ENCODE measurements at places on chromosomes 3 and 15.

DNA sequence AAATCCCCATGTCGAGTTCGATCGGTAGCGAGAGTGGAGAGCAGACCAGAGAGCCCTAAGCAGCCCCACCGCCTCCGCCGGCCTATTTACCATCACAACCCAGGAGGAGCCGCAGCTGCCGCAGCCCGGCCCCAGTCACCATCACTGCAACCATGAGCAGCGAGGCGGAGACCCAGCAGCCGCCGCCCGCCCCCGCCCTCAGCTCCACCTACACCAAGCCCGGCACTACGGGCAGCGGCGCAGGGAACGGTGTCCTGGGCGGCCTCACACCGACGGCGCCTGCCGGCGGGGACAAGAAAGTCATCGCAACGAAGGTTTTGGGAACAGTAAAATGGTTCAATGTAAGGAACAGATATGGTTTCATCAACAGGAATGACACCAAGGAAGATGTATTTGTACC lies 89.5 kb upstream of the TPM1 start:
- DNase-seq, result no peak

DNA sequence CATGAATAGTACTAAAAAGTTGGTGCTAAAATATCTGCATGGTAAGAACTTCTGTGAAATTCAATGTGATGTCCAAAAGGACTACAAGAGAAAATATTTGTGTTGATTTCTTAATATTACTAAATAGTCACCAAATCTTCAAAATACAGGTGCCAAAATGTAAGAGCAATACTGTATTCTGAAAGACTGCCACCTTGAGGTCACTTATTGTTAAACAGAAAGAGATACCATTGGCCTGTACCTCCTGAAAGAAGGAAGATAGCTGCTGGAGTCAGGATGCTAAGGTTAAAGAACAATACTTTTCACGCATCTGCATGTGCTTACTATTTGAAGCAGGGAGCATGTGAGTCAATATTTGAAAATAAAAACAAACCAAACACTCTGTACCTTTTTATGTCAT lies 72.0 kb upstream of the LSAMP start:
- no peak for DNase-seq

DNA sequence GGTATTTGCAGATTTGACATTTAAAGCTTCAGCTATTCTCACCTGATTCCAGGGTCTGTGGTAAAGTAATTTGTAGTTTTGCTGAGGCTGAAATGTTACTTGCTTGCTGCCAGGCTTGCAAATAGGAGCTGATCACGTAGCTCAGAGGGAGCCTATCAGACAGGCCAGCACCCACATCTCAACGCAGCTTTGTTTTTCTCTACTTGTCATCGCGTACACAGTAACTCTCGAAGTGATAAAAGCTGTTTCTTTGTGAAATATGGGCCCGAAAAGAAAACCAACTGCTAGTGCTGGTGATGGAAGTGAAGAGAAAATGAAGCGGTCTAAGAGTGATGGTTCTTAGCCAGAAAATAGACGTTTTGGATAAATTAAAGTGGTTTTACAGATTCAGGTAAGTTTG lies 23.4 kb downstream of the RAB5A start:
- DNase-seq, result no peak

GRCh38 chr3:13281507-13282357 lies 138.4 kb downstream of the NUP210 start:
- DNase-seq, result no peak

GRCh38 chr3:76222201-76222600 lies 436.9 kb upstream of the ZNF717 start:
- no peak for DNase-seq

DNA sequence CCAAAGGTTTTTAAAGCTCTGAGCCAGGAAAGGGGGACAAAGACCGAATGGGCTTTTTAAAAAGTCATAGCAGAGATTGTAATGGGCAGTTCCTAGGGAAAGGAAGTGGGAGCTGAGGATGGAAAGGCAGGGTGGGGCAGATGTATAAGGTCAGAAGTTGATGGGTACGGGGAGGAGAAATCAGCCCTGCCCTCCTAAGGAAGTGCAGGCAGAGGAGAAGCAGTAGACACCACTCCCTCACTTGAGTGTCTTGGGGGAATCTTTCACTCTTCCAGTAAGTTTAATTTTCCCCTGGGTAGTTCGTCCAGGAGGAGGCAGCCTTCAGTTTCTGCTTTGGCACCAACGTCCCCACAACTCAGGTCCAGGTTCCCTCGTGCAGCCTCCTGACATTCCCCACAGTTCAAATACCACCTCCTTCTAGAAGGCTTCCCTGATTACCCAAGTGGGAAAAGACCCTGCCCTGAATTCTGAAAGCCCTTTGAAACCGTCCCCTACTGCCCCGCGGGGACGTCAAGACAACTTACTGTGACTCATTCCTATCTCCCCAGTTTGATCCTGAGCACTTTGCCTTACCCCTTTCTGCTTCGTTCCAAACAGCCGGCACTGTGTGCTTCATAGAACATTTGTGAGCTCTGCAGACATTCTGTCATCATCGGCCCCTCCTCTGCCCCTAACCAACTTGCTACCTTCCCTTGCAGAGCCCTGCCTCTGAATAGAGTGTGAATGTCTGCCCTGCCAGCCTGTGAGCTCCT lies 14.3 kb upstream of the SRP14 start:
- DNase-seq, result no peak

DNA sequence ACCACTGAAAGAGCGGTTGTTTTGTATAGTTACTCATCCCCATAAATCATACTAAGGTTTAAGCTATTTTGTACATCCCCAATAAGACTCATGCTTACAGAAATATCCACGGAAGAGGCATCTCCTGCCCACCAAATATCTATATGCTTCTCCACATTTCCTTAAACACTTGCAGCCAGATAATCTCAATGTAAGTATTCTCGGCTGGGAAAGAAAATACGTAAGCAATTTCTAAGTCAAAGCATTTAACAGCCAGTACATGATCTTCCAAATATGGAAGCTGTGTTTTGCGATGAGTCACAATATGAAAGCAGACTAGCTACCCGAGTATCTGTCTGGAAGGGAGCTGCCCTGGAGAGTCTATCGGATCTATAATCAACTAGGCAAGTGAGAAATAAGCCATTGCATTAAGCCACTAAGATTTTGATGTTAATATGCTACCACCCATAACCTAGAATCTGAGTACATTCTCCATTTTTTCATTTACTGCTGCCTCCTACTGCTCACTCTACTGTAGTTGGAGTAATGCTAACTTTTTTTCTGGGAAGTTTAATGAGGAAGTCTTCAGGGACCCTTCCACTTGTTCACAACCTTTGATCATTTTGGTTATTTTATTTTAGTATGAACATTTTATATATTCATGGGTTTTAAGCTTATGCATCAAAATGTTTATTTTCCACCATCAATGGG lies 26.9 kb upstream of the ZMAT3 start:
- DNase-seq, result no peak

DNA sequence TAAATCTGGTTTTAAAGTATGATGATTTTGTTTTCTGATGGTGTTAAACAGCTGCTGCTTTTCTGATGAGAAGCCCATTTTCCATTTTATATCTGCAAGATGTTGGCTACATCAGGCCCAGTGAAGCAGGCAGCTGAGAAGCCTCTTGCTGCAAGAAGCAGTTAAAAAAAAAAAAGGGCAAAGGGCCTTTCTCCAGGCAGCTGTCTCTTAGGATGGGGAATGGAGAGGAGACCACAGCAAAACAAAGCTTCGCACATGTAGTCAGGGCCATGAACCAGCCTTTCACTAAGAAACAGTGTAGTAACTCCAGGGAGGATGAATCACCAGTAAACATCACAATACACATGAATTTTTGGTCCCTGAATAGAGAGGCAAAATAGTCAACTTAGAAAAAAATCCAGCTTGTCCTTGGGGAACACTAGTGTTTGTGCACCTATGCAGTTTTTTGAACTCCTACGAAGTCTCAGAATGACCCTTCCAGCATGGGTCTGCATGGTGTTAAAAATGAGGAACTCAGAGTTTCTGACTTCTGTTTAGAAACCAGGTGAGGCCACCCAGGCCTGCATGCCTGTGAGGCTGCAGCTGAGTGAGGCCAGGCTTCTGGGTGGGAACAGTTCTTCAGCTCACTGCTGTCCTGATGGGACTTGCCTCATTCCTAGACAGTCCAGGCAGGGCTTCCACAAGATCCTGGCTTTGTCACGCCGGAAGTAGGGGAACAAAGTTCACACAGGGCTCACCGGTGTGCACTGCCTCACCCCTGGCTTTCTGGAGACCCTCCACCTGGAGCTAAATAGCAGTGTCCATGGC lies 518.7 kb downstream of the MCTP2 start:
- no peak for DNase-seq

- no peak for DNase-seq
Observed at GRCh38 chr15:65675551-65675950, 53.8 kb downstream of the SLC24A1 start.

DNA sequence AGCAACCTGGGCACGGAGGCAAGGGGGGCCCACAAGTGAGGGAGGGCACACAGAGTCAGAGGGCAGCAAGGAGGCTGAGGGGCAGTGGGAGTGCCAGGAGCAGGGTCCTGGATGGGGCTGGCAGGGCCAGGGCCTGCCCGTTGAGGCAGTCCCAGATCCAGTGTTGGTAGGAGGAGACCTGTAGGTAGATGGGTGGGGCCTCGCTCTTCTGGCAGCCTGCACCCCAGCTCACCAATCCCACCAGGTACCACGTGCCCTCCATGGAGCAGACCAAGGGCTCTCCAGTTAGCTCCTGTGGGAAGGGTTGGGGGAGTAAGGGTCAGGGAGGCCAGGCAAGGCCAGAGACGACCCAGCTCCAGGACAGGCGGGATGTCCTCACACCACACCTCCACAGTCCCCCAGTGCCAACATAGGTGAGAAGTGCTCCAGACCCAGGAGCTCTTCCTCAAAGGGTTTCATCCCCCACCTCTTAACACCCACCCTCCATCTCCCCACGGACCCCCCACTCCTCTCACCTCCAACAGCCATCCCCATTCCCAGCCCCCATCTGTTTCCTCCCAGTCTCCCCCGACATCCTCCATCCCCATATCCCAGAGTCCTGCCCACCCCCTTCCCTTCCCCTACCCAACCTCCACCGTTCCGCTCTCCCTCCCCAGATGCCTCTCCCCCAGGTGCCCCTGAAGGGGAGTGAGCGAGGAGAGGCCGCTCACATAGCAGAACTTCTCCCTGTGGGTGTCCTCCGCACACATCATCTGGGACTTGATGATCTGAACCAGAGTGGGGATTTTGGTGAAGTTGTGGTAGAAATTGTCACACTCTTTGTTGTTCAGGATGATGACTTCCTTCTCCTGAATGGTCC lies 5.2 kb downstream of the PRSS50 start:
- no peak for DNase-seq

DNA sequence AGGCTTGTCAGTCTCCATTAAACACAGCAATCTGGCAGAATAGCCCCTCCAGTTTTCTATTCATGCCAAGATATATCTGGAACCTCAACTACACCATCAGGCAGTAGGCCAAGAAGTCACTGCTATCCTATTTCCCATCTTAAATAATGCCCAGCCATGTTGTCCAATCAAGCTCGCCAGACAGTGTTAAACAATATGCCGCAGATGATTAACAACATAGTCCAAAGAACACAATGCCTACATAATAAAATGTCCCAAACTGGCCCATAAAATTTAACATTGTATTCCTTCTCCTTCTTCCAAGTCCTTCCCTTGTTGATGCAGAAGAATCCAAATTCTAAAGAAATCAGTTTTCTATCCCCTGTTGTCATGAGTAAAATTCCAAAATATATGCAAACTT lies 427.4 kb upstream of the PPP2R3A start:
- DNase-seq, result no peak

- no peak for DNase-seq
Observed at GRCh38 chr3:135271177-135272025, 476.3 kb downstream of the EPHB1 start.

DNA sequence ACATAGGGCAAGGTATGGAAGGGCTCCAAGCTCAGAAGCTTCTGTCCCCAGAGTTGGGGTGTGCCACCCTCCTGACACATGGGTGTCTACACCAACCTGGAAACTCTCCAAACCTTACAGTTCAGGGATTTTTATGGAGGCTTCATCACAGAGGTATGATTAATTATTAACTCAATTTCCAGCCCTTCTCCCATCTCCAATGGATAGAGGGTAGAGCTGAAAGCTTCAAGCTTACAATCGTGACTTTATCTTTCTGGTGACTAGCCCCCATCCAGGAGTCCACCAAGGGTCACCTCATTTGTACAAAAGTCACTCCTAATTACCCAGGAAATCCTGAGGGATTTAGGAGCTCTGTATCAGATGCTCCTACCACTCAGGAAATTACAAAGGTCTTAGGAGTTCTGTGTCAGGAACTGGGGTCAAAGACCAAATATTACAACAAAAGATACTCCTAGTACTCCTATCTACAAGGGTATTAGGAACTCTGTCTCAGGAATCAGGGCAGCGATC lies 62.7 kb downstream of the TFDP2 start:
- no peak for DNase-seq

DNA sequence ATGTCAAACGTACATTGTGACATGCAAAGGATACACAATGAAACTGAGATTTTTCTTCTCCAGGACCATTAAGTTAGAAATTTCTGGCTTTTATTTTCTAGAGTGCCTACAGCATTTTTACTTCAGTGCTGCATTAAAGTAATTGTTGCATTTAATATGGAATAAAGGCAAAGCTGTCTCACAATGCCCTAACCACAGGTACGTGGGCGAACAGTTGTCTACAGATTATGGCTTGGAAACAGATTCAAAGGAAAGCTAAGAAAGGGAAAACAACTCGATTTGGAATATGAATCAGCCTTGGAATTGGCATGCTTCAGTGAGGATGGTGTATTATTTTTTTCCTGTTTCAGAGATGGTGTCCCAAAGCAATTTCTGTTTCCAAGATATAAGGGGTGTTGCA lies 79.1 kb upstream of the TUSC7 start:
- no peak for DNase-seq

- no peak for DNase-seq
Observed at GRCh38 chr15:28101201-28101600, 2.1 kb upstream of the OCA2 start.

GRCh38 chr3:143476965-143477640 lies 357.5 kb downstream of the CHST2 start:
- no peak for DNase-seq

DNA sequence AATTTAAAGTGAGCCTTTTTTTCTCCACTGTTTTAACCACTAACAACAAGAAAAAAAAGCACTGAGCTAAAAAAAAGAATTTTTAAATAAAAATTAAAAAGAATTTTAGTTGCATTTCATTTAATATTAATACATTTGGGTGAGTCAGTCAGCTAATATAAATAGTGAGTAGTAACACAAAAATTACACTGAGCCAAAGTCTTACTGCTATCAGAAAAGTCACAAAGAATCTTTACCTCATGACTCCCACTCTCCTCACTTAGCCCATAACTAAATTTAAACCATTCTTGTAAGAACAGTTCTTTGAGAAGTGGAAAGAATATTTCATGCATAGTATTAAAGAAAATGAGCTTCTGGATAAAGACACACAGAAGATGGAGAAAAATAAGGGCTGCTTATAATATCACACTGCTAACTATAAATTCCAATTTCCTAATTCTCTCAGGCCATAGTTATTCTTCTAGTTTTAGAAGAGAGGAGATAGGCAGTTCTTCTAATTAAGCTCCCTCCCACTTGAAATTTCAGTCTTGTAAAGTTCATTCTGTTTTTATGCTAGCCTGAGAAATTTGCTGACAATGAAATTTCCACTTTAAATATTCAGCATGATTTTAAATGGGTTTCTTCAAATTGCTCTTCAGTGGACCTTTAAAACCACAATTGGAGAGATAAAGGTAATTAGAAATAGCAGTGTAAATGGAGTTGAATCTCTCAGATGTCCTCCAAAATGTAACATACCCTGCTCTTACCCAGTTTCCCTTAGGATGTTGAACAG lies 17.6 kb downstream of the SHQ1 start:
- DNase-seq, result no peak

Data from stimulated activated naive CD4-positive, alpha-beta T cell (primary cell).